ENCODE measurements at places on chromosomes 2 and 18. TPM values are rescaled to one million over a fixed set of nuclear protein-coding genes. Genes with fewer than 3 reads are reported as not detected.

The LAMA3 gene
- total RNA-seq: 8.3 TPM

GRCh38 chr2:133158442-133158841 lies 409.8 kb downstream of the NCKAP5 start:
- no peak for DNase-seq

GRCh38 chr18:58831606-58832005 lies 33.1 kb upstream of the ZNF532 start:
- DNase-seq: peak; percentile 87

The SPEG gene
- 26.4 TPM for total RNA-seq

DNA sequence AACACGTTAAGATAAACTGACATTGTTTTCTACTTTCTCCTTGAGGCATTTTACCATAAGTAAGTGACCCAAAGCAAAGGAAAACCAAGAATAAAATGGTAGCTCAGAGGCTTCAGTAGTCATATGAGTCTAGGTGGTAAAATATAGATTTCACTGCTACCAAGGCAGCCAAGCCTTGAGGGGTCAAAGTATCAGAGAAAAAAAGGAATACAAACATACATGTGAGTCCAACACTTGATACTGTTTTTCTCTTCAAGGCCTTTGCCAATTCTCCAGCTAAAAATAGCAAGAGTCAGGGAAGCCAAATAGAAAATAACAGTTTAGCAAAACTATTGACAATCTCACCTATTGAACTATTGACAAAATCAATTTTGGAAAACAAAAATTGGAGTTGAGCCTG lies 925.9 kb downstream of the BCL11A start:
- no peak for DNase-seq

The IL36B gene
- not detected for total RNA-seq

GRCh38 chr2:120934574-120935338 lies 199.1 kb downstream of the GLI2 start:
- peak; percentile 97 for DNase-seq

- peak; percentile 42 for DNase-seq
Observed at GRCh38 chr18:22846088-22846683, 86.9 kb upstream of the RBBP8 start.

DNA sequence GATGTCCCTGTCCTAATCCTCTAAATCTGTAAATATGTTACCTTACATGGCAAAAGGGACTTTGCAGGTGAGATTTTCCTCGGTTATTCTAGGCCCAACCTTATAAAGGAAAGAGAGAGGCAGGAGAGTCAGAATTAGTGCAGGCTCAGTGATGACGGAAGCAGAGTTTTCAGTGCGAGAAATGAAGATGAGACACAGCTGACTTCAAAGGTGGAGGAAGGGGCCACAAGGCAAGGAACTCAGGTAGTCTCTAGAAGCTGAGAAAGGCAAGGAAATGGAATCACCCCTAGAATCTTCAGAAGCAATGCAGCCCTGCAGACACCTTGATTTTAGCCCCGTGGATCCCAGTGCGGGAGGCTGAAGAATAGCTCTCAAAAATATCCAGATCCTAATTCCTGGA lies 7.2 kb upstream of the LCLAT1 start:
- no peak for DNase-seq

The REEP1 gene
- 0.36 TPM for total RNA-seq

- DNase-seq: no peak
Observed at GRCh38 chr18:3172097-3172496, 47.7 kb downstream of the MYOM1 start.

The MC4R gene
- total RNA-seq: not detected

DNA sequence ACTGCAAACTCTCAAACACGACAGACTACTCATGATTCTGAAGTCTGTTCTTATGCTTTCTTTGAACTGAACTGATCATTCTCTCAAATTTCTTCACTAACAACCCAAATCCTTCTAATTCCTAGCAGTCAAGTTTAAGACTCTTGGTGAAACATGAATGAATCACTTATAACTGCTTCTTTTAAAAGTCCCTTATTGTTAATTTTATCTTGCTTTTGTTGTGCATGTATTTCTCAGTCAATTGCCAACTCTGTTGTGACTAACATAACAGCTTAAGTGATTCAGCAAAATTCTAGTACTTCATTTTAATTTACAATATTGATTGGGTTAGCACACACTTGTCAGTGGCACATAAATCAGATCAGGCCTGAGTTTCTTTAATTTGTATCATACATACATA lies 357.0 kb upstream of the FSIP2 start:
- DNase-seq: no peak

DNA sequence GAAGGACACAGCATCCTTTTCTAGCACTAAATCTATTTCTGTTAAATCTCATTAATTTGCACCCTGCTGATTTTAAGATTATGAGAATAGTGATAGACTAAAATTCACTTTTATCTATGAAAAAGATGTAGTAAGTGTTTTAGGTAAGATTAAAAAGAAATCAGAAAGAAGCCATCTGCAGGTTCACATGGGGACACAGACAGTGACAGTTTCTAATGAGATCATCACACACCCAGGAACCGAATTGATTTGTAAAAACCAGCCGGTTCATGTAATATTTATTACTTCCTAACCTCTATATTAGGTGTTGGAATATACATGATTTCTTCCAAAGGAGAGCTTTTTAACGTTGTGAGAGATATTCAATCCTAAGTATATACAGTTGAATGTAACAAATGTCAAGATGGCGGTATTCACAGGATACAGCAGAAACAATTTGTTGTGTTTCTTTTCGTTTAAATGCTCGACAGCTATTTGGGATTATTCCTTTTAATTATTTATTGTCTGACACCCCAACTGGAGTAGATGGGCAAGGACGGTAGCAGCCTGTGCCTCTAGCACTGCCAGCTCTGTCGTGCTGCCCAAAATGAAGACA lies 223.4 kb downstream of the CCDC102B start:
- no peak for DNase-seq

The SPOPL gene
- 21.2 TPM for total RNA-seq

- peak; percentile 96 for DNase-seq
Observed at GRCh38 chr2:10039658-10040410, 3.5 kb upstream of the KLF11 start.

- DNase-seq: no peak
Observed at GRCh38 chr18:77044866-77045664, 87.5 kb downstream of the MBP start.

DNA sequence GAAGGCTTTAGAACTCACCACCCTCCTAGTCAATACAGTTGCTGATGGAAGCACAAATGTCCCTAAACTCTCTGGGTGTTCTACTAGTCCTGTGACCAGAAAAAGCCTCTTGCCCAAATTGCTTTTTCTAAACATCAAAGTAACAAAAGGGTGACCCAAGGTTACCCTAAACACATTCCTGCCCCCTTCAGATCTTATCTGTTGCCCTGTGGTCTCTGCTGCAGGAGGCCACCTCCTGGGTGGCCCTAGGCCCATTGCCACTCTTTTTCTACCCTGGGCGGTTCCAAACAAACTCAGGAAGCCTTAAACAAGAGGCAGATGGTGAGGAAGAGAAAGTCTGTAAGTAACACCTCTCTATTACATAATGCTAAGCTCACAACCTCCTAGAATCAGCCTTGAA lies 3.3 kb downstream of the RNF152 start:
- no peak for DNase-seq

DNA sequence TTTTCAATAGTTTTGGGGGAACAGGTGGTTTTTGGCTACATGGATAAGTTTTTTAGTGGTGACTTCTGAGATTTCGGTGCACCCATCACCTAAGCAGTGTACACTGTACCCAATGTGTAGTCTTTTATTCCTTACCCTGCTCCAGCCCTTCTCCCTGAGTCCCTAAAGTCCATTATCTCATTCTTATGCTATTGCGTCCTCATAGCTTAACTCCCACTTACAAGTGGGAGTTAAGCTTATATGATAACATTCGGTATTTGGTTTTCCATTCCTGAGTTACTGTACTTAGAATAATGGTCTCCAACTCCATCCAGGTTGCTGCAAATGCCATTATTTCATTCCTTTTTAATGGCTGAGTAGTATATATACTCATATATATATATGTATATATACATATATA lies 90.9 kb upstream of the ACSL3 start:
- no peak for DNase-seq

The CCBE1 gene
- 53.0 TPM for total RNA-seq

DNA sequence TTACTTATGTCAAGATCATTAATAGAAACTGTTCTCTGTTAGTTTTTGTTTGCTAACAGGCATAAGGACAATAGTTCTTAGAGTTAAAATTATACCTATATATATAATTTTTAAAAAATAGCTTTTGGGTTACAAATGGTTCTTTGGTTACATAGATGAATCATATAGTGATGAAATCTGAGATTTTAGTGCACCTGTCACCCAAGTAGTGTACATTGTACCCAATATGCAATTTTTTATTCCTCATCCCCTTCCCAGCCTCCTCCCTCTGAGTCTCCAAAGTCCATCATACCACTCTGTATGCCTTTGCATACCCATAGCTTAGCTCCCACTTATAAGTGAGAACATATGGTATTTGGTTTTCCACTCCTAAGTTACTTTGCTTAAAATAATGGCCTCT lies 26.4 kb downstream of the SLC4A1AP start:
- DNase-seq: no peak

The SERPINB4 gene
- not detected for total RNA-seq

The PLEKHH2 gene
- 18.8 TPM for total RNA-seq

GRCh38 chr2:122519366-122519765 lies 763.9 kb downstream of the TSN start:
- no peak for DNase-seq

The ACKR3 gene
- 26.8 TPM for total RNA-seq

The TRABD2A gene
- 3.5 TPM for total RNA-seq

DNA sequence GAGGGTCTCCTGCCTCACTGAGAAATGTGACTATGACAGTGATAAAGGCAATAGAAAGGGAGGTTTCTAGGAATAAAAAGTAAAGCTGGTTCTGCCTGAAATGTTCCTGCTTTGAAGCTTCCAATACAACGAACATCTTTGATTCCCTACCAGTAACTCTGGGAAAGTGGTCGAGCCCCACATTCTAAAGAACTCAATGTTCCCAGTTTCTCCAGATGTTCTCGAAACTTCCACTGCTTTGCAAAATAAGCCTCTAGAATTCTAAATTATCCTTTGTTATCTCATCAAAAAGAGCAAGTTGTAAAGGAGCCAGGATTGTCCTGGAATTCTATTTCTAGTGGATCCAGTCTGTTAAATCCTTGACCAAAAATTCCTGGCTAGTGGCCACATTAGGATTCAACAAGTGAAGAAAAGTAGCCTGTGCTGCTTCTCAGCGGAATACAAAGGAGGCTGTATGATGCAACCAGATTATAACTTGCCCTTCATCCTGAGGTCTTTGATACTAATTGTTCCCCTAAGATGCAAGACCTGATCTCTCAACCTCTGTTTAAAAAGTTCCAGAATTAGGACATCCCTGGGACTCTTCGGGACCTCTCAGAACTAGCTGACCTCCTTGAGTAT lies 8.4 kb downstream of the SCN7A start:
- DNase-seq: no peak

- DNase-seq: peak; percentile 91
Observed at GRCh38 chr2:170813611-170814532, 2.8 kb upstream of the GAD1 start.

The ANKRD30BL gene
- total RNA-seq: 0.29 TPM

- DNase-seq: peak; percentile 57
Observed at GRCh38 chr2:101362777-101363176, 24.5 kb downstream of the CREG2 start.

GRCh38 chr2:136135921-136136906 lies 18.3 kb upstream of the CXCR4 start:
- no peak for DNase-seq

The RAX gene
- not detected for total RNA-seq

DNA sequence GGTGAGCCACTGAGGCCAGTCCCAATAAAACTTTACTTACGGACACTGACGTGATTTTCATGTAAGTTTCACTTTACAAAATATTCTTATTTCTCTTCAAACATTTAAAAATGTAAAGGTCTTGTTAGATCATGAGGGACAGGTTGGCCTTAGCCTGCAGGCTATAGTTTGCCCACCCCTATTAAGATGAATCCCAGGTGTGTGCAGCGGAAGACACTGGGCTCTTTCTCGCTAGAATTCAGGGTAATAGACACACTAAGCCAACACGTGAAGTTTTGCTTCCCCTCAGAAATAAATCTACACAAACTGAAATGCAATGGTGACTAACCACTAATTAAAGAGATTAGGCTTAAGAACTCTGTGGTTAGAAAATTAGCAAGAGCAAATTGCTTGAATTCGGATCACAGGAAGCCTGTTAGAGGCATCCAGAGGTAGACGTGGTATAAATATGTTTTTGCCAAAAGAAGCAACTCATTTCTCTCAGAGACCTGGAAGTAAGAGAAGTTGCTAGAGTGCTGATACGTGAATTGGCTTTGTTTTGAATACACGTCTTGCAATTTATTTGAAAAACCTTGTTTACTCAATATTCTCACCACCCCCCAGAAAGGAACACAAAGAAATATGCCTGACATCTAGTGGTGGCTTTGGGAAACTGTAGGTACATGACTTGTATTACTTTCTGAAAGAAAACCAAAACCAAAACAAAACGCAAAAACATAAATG lies 151.6 kb downstream of the DTNB start:
- peak; percentile 58 for DNase-seq

The SPC25 gene
- total RNA-seq: 1.1 TPM

DNA sequence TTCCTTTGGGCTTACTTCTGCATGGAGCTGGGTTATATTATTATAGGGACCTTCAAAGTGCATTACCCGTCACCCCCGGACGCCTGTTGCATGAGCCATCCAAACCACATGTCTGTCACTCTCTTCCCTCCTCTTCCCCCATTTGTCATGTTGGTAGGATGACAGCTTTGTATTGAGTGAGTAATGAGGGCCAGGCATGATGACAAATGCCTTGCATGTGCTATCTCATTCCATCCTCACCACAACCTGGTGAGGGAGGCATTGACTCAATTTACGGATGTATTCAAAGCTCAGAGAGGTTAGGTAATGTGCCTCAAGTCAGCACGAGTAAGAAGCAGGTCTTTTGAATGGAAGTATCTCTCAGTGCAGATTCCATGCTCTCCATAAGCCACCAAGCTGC lies 510.5 kb upstream of the TNP1 start:
- peak; percentile 85 for DNase-seq

DNA sequence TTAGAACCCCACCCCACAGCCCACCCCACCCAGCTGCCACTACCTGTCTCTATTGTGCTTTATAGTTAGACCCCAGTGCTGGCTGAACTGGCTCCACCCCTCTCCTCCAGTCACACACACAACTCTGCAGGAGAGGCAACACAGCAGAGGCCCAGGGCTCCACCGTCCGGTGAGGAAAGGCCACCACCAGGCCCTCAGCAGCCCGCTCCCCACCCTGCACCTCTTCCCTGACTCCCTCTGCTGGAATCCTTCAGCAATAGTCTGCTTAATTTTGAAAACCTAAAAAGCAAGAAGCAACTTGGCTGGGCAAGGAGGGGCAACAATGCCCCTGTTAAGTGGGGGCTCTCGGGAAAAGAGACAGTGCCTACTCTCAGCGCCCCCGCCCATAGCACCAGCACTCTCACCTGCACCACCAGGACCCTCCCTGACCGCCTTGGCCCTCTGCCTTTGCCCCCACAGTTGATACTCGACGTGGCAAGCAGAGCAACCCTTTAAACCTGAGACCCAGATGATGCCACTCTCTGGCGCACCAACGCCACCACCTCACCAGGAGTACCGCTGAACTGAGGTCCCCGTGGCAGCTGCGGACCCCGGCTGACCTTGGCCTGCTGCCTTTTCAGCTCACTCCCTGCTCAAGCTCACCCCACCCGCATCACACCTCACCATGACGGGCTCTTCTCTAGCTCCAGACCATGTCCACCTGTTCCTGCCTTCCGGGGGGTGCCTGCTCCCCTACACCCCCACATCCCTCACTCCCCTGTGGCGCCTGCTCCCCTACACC lies 45.7 kb downstream of the NDUFA10 start:
- no peak for DNase-seq
